ENCODE measurements at places on chromosomes 1 and 21. TPM values are rescaled to one million over a fixed set of nuclear protein-coding genes. Genes with fewer than 3 reads are reported as not detected.

The LCE2A gene
- total RNA-seq: not detected

The TBX19 gene
- 0.29 TPM for total RNA-seq

- DNase-seq: peak; percentile 56
Observed at GRCh38 chr1:36134031-36134430, 9.0 kb upstream of the COL8A2 start.

DNA sequence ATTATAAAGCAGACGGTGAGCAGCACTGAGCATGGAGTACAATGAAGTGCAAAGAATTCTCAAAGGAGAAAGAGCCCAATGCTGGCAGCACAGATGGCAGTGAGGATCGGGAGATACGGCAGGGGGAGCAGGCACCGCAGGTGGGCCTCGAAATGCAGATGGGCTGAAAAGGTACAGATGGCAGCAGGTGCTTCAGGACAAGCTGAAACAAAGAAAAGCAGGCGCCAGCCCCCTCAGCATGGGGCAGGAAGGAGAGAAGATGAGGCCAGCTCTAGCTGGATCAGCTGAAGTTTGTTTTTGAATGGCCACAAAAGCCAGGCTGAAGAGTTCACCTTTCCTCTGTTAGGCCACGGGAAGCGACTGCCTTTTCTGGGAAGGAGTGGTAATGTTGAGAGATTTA is 7.7 kb downstream of the CFAP298 start:
- no peak for DNase-seq

DNA sequence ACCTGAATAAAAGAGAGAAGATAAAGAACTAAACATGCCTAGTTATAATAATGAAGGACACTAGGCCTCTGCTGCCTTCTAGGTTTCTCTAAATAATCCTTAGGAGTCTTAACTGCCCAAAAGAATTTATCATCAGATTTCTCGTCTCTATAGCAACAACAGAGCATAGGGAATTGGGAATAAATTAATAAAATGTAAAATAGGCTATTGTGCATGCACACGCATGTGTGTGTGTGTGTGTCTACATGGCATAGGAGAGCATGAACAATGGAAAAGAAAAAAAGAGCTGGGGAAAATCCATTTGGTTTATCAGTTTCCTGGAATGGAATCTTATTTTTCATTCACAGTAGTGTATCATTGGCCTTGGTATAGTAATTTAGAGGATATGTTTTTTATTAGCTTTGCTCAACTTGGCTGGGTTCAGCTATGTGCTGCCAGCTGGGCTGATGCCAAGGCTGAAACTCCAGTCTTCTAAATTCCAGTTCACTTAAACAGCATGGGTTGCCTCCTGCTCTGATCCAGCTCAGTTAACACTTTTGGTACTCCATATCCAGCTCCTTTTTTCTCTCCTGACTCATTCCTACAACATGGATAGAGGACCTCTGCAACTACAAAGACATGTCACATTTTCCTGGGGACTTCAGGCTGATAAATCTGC is 80.6 kb upstream of the SLFNL1 start:
- peak; percentile 87 for DNase-seq

The SV2A gene
- 11.4 TPM for total RNA-seq

The ATP1B1 gene
- total RNA-seq: 16.7 TPM

DNA sequence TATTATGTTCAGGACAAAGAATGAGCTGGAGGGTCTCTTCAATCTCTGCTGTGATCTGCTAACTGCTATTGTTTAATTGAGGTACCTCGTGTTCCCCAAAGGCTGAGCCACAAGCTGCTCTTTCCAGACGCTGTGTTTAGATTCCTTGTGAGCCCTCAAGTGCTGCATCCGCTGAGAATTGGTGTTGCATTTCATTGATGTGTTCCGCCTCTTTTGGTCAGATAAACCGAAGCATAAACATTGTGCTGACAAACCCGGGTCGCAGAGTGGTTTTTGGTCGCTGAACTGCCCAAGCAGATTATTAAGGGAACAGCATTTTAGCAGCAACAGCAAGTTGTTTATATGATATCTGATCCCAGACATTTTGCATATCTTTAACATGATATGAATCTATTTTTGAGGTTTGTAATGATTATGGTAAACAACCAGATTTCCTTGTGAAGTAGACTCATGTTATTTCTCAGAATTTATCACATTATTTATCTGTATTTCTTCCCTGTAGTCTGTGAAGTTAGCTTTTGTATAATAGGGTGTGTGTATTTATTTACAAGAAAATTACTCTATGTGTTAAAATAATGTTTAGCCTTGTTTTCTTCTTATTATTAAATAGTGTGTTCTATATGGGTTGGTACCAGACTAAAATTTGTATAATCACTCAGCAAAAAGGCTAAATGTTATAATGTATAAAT is 217.2 kb upstream of the C1orf105 start:
- DNase-seq: peak; percentile 28

- no peak for DNase-seq
Observed at GRCh38 chr21:33071770-33072306, 1.9 kb downstream of the OLIG1 start.

DNA sequence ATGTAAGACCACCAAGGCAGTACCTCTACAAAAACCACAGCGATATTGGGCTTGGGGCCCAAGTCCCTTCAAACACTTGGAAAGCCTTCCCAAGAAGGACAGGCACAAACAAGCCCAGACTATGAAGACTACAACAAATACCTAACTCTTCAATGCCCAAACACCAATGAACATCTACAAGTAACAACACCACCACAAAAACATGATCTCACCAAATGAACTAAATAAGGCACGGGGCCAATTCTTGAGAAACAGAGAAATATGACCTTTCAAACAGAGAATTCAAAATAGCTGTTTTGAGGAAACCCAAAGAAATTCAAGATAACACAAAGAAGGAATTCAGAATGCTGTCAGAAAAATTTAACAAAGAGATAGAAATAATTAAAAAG is 86.8 kb downstream of the COL24A1 start:
- no peak for DNase-seq

DNA sequence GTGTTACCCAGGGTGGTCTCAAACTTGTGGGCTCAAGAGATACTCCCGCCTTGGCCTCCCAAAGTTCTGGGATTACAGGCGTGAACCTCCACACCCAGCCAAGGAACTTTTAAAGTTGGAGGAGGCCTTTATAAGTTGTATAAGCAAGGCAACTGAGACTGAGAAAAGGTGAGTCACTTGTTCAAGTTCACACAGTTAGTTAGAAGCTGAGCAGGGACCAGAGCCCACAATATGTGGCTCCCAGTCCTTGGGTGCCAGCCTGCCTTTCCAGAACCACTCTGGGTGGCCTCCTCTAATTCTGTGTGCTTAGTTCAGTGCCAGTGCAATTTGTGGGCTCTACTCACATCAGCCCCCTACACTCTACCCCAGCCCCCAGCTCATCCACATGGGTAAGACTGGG is 3.7 kb downstream of the RAB25 start:
- DNase-seq: no peak

The CNR2 gene
- not detected for total RNA-seq

- no peak for DNase-seq
Observed at GRCh38 chr1:232578651-232579195, 51.2 kb downstream of the SIPA1L2 start.

GRCh38 chr21:41633627-41634026 is 125.7 kb upstream of the TMPRSS2 start:
- DNase-seq: no peak

The GNAT2 gene
- total RNA-seq: not detected

DNA sequence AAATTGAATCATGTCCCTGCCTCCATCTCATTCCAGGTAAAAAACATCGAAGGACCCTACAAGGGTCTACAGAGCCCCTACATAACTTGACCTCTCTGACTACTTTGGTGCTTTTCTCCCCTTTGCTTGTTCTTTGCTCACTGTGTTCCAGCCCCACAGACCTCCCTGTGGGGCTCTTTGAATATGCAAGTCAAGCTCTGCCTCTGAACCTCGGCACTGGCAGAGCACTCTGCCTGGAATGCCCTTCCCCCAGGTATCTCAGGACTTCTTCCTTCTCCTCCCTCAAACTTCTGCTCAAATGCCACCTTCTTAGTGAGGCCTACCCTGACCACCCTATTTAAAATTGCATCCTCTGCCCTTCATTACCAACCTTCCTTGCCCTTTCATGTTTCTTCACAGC is 87.8 kb upstream of the CD34 start:
- no peak for DNase-seq

- no peak for DNase-seq
Observed at GRCh38 chr1:28132171-28133167, 44.0 kb downstream of the PTAFR start.

The CYP2J2 gene
- 1.2 TPM for total RNA-seq
